Stimulated activated CD8-positive, alpha-beta memory T cell treated with anti-CD3 and anti-CD28 coated beads, Interleukin-7, amount 100 ng/mL, for 1 hour (primary cell): ENCODE measurements at places on chromosomes 7 and 10.

DNA sequence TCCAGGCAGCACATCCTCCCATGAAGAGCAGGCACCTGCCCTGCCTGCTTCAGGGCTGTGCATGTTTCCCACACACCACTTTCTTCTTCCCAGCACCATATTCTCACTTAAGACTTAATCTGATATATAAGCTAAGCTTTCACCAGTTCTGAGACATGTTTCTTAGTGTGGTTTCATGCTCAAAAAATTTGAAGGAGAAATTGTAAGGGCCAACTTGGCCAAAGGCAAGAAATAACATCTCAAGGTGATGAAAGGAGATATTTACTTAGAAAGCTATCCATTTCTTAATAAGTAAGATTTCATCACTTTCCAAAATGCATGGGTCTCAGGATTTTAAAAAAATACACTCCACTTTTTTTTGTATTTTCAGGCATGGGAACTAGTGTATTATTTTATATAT lies 468.1 kb upstream of the AKR1E2 start:
- DNase-seq = no peak

DNA sequence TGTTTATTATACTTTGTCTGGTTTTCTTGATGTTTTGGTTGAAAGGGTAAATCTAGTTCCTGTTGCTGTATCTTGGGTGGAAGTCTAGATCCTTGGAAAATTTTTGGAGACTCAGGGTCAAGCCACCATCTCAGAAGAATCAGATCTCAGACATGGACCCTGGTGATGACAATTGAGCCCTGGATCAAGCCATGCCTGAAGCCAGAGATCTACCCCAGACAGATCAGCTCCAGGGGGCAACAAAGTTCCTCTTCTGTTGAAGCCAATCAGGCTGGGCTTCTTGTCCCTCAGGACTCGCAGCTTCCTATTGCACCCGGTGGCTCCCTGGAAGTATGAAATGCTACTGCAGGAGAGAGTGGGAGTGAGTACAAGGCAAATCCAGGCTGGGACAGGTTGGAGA lies 106.9 kb downstream of the UNCX start:
- DNase-seq = no peak

GRCh38 chr7:26857506-26858240 lies 6.7 kb downstream of the SKAP2 start:
- no peak for DNase-seq

- no peak for DNase-seq
Measured at GRCh38 chr10:62541811-62542210, 167.6 kb downstream of the ZNF365 start.

- no peak for DNase-seq
Measured at GRCh38 chr10:23408330-23408976, 30.4 kb upstream of the OTUD1 start.

DNA sequence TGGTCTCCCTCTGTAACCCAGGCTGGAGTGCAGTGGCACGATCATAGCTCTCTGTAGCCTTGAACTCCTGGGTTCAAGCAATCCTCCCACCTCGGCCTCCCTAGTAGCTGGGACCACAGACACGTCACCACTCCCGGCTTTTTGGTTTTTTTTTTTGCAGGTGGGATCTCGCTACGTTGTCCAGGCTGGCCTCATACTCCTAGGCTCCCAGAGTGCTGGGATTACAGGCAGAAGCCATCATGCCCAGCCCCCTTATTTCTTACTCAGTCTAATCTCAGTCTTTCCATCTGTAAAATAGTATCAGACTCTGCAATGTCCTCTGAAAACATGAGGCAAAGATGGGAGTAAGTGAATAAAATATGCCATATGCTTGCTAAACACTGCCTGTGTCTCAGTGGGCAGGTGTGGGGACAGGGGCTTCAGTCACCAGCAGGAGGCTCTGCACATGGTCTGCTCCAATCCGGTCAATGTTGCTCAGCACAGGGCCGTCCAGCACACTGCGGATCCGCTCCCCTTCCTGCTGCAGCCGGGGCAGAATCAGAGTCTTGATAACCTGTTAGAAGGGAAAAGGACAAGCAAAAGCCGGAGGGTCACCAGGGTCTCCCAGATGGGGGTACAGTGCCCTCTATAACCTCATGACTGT lies 8.2 kb downstream of the AP4M1 start:
- DNase-seq = no peak

- DNase-seq = no peak
Measured at GRCh38 chr10:63027531-63027930, 105.6 kb upstream of the NRBF2 start.

- no peak for DNase-seq
Measured at GRCh38 chr7:90723233-90723632, 127.1 kb downstream of the CDK14 start.

DNA sequence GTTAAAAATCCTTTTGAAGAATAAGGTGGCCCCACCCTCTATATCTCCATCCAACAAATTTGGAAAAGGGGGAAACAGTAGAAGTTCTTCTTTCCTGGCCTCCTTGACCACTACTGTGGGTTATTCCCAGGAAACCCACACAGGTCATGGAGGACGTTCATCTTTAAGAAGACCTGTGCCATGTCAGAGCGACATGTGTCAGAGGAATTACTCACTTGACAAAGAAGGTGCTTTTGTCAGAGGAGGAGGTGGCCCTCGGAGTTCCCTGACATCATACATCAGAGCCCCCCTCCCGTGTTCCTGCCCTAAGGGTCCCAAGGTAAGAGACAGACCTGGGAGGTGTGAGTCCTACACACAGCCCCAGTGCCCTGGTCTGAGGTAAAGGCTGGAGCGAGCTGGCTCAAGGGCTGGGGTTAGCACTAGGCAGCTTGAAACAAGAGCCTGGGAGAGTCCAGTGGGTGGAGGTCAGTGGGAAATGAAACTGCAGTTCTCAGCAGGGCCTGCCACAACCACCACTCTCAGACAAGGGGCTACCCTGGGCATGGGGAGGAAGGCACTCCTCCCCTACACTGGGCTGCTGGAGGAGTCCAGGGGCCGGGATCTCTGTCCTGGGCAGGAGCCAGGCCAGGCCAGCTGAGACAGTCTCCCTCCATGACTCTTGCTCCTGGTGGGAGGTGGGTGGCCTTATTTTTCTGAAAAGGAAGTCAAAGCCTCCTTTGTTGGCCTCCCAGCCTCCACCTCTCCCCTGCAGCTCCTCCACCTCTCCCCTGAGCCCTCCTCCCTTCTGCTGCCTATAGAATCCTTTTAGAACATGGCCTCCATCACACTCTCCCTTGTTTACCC lies 21.8 kb upstream of the ZMIZ1 start:
- no peak for DNase-seq

DNA sequence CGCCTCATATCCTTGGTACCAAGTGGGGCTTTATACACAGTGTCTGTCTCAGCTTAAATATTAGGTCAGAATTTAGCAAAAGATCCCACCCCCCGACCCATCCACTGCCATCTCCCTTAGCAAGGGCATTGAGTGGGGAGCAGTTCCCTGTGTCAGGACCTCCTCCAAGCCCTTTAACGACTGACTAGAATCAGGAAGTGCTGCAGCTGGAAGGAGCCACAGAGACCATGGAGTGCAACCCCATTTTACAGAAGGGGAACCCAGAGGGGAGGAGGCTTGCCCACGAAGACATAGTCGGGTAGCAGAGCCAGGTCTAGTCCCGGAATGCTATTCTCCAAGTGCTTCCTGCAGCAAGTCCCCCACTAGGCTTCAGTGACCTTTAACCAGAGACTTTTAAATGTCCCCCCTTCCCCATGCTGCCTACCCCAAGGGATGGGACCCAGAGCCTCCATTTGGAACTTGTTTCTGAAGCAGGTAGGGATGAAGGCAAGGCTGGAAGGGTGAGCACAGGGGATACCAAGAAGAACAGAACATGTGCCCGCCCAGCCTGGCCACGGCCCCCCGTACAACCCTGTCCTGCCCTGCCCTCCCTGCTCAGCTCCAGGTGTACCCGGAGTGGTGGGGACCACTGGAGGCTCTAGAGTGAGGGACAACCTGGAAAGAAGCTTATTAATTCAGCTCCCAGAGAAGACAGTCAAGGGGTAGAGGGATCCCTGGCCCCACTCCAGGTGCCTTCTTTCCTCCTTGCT lies 41.3 kb downstream of the C10orf105 start:
- DNase-seq = no peak

DNA sequence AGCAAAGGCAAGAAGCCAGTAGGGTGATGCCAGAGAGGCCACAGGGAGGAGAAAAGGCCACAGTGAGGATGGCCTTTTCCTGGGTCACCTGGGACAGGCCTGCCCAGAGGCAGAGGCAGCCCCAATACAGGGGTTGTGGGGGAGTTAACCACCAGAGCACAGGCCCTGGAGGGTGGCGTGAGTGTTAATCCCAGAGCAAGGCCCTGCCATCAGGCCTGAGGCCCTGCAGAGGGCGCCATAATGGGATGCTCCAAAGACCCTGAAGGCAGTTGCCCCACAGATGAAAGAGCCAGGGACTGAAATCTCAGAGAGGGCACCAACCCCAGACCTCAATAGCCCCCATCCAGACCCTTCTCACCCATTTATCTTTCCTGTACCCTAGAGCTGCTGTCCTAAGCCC lies 23.9 kb downstream of the SLC13A4 start:
- no peak for DNase-seq

DNA sequence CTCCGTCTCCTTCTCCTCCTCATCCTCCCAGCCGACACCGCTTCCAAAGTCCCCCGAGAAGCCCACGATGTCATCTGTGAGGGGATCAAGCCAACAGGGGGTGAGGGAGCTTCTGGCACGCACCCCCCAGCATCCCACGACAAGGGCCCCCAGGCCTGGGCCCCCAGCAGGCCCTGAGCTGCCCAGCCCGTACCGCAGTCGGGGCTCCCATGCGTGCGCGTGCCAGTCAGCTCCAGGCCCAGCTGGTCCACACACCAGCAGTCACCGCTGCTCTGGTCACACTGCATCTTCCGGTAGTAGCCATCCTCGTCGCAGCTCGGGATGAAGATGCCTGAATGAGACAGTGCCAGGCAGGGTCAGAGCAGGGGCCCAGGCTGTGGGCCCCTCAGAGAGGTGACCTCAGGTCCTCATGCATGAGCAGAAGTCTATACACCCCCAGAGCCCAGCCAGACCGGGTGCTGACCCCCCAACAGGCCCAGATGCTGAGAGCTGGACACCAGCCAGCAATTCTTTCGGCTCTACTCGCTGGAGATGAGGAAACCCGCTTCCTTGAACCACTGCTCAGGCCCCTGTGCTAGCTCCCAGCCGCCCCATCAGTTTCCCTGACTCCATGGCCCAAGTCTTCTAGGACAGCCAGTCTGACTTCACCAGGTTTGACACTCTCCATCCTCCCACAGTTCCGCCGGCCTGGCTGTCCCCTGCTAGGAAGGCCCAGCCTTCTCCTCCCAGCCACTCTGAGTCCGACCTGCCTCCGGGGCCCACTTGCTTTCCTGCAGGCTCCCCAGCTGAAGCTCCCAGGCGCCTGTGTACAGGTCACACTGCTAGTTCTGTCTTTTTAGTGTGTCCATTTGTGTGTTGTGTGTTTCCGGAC lies 25.3 kb downstream of the SPOCK2 start:
- DNase-seq = no peak

- no peak for DNase-seq
Measured at GRCh38 chr7:94633014-94633341, 23.0 kb downstream of the SGCE start.

DNA sequence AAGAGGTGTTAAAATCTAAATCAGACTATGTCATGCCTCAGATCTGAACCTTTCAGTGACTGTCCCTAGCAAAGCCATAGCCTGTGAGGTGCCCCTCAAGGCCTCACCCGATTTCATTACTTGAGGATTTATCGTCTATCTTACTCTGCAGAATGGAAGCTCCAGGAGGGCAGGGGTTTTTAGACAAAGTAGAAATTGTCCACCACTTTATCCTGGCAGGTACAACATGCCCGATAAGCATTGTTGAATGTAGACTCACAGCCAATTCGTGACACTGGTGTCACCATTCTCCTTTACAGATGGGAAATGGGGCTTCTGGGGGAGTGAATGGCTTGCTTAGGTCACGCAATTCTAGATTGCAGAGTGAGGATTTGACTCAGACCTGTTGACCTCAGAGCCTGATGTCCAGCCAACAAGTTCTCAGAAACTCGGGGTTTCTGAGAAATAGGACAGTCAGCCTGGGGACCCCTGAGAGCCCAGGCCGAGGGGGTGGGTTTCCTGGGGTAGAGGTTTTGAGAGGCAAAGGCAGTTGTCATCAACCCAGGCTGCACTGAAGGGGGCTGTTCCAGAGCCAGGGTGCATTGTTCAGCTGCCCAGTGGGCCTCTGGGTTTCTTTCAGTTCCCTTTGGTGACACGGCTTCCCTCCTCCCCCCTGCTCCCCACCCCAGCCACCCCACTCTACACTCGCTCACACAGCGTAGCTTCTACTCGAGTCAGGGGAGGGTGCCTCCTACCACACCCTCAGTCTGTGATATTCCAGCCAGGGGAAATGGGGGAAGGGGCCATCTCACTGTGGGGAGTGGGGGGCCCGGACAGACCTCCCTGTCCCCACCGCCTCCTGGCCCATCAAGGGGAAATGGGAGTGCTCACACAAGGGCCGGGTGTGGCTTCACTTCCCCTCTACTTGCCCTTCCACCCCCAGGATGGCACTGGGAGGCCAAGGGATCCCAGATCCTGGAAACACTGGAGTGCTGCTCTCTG lies 3.1 kb upstream of the IRF5 start:
- no peak for DNase-seq
